ENCODE measurements at places on chromosomes 5 and 9.

DNA sequence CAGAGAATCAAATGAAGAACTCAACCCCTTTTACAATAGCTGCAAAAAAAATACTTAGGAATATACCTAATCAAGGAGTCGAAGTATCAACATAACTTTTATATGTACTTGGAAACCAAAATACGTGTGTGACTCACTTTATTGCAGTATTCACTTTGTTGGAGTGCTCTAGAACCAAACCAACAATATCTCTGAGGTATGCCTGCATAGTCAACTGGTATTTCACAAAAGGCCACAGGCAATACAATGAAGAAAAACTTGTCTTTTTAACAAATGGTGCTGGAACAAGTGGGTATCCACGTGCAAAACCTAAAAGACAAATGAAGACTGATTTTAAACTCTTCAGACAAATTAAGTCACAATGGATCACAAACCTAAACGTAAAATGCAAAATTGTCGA is 385.7 kb downstream of the TLE1 start:
- DNase-seq: no peak

GRCh38 chr9:26723486-26723885 is 169.1 kb downstream of the CAAP1 start:
- DNase-seq: peak; percentile 26

GRCh38 chr5:145178641-145179523 is 656.3 kb downstream of the PRELID2 start:
- DNase-seq: no peak

DNA sequence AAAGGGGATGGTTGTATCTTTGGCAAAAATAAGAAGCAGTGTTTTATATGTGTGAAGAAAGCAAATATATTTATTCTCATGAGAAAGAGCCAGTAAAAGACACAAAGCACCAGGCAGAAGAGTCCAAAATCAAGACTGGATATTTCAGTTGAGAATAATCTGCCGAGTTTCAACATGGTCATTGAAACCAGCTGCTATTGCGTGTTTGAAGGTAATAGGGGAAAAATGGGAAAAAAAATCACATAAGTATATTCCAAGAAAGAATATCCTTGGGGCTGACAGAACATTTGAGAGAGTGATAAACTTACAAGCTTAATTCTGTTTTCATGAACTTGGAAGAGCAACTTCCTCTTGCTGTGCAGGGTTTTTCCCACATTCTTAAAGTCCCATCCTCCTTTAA is 79.9 kb downstream of the ISOC1 start:
- DNase-seq: no peak

DNA sequence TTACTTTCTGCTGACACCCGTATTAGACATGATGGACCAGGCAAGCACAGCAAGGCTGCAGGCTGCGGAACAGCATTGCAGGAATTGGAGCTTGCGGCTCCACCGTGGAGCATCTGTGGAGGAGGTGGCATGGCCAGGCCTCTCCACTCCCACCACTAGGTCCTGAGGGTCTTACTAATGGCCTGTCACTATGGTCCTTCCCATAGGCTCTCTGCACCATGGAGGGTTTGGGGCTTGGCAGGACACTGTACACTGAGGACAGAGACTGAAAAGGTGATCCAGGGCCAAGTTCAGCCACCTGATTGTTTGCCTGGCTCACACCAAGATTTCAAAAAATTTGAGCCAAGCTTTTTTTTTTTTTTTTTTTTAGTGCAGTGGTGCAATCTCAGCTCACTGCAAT is 14.3 kb upstream of the ZBTB43 start:
- no peak for DNase-seq

- no peak for DNase-seq
These were observed 30.2 kb upstream of the NR3C1 start for GRCh38 chr5:143433670-143434069.

DNA sequence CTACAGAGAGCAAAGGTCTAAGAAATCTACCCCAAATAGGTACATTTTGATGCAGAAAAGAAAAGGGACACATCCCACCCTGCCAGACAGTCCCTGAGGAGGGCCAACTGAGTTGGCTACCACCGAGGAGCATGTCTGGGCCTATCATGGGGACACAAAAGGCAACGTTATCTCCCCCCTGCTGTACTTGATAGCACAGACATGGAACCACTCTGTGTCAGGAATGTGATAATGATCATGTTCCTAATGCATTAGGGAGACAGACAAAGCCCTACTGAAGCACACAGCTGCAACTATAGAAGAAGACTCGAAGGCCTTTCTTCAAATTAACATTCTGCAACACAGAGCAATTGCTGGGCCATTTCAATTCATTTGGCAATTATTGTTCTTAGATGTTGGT is 84.5 kb downstream of the ENC1 start:
- DNase-seq: no peak

DNA sequence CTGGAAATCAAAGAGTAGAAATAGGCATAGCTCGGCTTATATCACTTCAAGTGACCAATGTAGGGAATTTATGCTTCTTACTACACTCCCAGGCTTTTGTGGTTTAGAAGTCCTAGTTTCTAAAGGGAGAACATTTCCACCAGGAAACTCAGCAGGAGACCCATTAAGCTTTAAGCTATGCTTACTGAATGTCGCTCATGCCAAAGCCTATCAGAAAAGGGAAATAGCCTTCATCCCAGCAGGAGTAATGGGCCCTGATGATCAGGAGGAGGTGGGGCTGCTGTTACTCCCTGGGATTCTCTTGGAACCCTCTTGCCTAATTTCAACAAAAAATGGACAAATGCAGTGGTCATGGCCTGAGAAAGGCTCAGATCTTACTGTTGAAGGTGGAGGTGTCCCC is 54.5 kb upstream of the SEMA6A start:
- no peak for DNase-seq

- no peak for DNase-seq
These were observed 833 bp downstream of the C5orf24 start for GRCh38 chr5:134846641-134846960.

DNA sequence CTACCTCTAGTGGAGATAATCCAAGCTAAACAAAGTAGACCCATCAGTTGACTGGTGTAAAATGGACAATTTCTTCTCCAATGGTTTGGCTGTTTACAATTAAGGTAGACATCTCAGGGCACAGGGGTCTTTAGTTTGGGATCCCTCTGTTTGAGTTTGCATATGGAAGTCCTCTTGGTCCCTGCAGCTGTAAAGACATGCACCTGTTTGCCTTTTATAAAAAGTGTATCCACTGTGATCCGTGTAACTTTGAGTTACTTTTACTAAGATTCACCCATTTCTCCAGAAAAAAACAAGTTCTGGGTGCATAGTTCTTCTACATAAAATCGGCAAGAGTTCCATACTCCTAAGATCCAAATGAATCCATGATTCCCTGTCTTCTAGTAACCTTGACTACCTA is 374.7 kb upstream of the ADAMTS16 start:
- no peak for DNase-seq

DNA sequence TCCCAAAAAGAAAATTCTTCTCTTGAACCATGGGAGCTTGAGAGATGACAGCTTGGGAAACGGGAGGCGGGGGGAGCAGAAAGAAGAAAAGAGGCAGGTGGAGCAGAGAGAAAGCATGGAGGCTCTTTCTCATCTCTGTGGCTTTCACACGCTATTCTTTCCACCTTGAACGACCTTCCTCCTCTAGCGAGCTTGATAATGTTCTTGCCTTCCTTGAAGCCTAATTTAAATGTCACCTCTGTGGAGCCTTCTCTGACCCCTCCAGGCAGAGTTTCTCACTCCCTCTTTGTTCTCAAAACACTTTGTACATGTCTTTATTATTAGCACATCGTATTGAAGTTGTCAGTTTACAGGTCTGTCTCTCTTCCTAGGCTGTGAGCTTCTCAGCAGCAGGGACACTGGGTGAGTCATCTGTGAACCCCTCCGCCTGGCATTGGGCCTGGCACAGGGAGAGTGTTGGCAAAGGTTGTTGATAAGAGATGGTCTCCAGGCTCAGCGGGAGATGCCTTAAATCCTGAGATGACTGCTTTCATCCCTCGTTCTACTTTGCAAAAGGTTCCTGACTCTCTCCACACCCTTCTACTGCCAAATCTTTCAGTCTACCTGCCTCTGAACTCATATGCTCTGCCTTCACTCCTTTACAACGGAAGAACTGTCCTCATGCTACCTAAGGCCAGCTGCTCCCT is 14.1 kb upstream of the STRBP start:
- DNase-seq: no peak

- no peak for DNase-seq
These were observed 63.3 kb downstream of the RGS3 start for GRCh38 chr9:113526841-113527240.
